ENCODE measurements at places on chromosomes 6 and 20.
A peak's percentile ranks its signal among the peaks of the same experiment; 100 is the strongest.

GRCh38 chr6:109304284-109305015 is 77.8 kb downstream of the CD164 start:
- DNase-seq, result peak; percentile 25

- DNase-seq, result no peak
Observed at GRCh38 chr20:23520185-23520584, 29.3 kb downstream of the CST8 start.

DNA sequence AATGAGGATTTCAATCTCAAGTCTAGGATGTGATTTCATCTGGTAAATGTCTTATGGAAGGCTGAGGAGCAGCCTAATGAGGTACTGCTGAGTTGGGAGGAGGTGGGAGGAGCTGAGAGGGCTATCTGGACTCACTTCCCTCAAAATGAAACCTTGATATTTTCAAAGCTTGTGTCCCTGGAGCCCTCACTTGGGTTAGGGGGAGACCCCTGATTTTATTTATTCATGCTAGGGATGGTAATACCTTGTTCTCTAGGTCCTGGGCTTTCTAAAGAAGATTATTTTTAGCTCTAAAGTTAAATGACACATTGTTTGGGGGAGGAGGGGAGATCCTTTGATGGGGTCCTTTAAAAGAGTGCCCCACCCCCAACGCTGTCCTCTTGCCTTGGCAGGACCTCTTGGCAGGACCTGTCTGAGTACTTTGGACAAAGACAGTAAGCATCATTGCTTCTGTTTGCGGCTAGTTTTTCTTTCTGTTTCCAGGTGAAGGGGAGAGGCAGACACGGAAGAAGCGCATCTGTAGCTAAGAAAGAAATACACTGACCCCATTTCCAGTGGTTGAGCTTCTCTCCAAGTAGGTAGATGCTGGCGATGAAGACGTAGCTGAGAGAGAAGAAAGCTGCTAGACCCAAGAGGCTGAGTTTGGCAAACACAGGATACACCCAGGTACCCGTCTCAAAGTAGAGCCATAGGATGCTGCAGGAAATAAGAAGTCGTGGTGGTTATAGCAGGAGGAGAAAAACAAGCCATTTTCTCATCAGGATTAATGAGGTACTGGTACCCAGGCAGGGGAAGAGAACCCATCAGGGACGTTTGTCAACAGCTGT is 55.6 kb downstream of the ADTRP start:
- DNase-seq, result no peak

- DNase-seq, result no peak
Observed at GRCh38 chr6:31058128-31058894, 48.0 kb downstream of the MUC22 start.

- DNase-seq, result no peak
Observed at GRCh38 chr6:111013144-111013915, 31.5 kb downstream of the RPF2 start.

DNA sequence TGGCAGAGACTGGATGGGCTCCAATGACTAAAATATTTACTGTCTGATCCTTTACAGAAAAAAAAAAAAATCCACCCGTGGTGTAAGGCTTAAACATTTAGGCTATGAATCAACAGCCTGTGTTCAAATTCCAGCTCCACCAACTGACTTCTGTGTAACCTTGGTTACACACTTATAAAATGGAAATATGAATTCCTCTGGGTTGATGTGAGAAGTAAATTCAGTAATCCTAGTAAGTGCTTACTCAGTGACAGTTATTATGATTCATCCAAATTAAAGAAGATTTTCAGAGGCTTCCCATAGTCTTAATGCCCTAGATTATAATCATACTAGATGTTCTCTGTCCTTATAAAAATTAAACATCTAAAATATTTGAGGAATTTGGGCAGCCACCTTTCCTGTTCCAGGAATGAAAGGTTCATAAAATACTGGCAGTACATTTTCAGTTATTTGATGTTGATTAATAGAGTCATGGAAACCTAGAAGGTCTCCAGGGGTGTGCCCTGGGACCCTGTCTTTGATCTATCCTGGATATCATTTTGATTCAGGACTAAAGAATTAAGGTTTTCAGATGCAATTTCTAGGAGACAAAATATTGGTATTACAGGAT is 180.3 kb upstream of the ZNF217 start:
- DNase-seq, result no peak
